ENCODE measurements at places on chromosomes 1 and 21. TPM values are rescaled to one million over a fixed set of nuclear protein-coding genes. Genes with fewer than 3 reads are reported as not detected.

Gene ASCL5
- total RNA-seq, result not detected

Gene BCL2L15
- 0.40 TPM for total RNA-seq

Gene PRAMEF20
- total RNA-seq, result not detected

Gene RGS16
- 94.3 TPM for total RNA-seq

Gene NBL1
- 51.7 TPM for total RNA-seq

Gene TNNT2
- not detected for total RNA-seq

Gene ZSWIM5
- total RNA-seq, result 0.12 TPM

Gene SMCP
- not detected for total RNA-seq

Gene TIE1
- total RNA-seq, result 0.23 TPM

Gene KRTAP13-2
- not detected for total RNA-seq

Gene ANGPTL3
- total RNA-seq, result not detected

Gene NES
- total RNA-seq, result 0.05 TPM

Gene AK5
- 0.17 TPM for total RNA-seq

Gene CSMD2
- total RNA-seq, result not detected
